Activated naive CD4-positive, alpha-beta T cell treated with anti-CD3 and anti-CD28 coated beads, Interleukin-2, amount 50 U/mL, for 72 hours (primary cell): ENCODE measurements at places on chromosomes 7 and 10. TPM values are rescaled to one million over a fixed set of nuclear protein-coding genes. Genes with fewer than 3 reads are reported as not detected.

DNA sequence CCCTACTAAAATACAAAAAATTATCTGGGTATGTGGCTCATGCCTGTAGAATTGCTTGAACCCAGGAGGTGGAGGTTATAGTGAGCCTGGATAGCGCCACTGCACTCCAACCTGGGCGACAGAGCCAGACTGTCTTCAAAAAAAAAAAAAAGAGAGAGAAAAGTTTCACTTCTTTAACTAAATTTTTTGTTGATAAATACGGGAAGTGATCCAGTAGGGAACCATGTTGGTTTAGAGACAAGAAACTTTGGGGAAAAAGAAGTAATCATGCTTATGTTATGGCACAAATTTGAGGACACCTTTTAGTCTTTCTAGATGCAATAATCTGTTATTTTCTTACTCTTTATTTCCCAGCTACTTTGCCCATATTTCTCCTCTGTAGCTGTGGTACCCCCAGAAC, 309.7 kb downstream of the TYW1 start:
- no peak for DNase-seq

GRCh38 chr7:66145400-66146104, 30.9 kb downstream of the CRCP start:
- no peak for DNase-seq

DNA sequence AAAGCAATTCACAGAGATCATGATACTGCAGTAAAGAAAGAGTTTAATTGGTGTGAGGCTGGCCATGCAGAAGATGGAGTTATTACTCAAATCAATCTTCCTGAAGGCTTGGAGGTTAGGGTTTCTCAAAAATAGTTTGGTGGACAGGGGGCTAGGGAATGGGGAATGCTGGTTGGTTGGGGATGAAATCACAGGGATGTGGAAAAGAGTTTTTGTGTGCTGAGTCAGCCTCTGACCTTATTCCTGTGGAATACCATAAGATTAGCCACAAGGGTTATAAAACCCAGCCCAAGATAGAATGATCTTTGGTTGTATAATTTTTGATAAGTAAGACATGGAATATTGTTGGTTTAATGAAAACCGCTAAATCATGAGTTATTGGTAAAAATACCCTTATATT, 764.3 kb downstream of the TYW1 start:
- no peak for DNase-seq

DNA sequence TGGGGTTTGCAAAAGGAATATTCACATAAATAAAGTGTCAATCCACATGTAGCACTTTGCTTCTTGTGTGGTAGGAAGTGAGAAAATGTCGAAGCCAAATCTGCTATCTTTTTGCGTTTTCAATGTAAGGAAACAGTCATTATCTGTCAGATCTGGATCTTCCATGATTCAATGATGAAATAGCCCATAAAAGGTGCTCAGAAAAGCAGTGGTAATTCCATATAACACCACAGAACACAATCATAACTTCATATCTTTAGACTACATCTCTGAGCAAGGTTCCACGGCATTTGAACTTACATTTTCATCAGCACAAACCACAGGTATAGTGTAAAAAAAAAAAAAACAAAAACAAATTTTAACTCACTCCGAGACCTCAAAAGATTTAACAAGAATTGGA, 39.9 kb upstream of the EGR2 start:
- no peak for DNase-seq

DNA sequence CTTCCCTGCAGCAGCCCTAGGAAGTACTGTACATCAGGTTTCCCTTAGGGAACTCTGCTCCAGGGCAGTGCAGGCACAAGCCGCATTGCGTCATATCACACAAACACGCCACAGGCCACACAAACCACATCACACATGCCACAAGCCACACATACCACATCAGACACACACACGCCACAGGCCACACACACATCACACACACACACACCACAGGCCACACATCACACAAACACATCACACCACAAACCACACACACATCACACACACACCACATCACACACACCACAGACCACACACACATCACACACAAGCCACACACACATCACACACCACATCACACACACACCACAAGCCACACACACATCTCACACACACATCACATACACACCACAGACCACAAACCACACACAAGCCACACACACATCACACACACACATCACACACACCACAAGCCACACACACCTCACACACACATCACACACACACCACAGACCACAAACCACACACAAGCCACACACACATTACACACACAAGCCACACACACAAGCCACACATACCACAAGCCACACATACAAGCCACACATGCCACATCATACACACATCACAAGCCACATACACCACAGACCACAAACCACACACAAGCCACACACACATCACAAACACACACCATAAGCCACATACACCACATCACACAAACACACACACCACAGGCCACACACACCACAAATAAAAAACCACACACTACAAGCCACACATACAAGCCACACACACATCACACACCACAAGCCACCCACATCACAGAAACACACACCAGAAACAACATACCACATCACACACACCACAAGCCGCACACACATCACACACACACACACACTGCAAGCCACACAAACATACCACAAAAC, 53.4 kb downstream of the TMEM209 start:
- DNase-seq: peak; percentile 83

GRCh38 chr10:132102071-132102716, 36.4 kb downstream of the JAKMIP3 start:
- DNase-seq: no peak

GRCh38 chr10:59127991-59128390, 48.5 kb upstream of the PHYHIPL start:
- no peak for DNase-seq

DNA sequence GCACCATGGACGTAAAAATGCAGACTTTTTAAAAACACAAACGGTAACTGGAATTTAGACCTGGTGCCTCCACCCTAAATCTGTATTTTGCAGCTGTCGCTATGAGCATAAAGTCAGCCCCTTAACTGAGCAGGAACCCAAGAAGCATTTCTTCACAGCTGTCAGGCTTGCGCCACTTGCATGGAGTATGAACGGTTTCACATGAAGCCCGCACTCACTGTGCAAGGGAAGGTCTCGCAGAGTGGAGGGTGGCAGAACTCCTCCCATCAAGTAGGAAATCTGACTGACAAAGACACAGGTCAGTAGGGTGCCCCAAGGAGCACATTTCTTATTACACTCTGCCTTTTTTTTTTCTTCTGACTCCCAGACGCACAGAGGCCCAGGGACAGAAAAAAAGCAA, 58.5 kb downstream of the ELMO1 start:
- DNase-seq: no peak

DNA sequence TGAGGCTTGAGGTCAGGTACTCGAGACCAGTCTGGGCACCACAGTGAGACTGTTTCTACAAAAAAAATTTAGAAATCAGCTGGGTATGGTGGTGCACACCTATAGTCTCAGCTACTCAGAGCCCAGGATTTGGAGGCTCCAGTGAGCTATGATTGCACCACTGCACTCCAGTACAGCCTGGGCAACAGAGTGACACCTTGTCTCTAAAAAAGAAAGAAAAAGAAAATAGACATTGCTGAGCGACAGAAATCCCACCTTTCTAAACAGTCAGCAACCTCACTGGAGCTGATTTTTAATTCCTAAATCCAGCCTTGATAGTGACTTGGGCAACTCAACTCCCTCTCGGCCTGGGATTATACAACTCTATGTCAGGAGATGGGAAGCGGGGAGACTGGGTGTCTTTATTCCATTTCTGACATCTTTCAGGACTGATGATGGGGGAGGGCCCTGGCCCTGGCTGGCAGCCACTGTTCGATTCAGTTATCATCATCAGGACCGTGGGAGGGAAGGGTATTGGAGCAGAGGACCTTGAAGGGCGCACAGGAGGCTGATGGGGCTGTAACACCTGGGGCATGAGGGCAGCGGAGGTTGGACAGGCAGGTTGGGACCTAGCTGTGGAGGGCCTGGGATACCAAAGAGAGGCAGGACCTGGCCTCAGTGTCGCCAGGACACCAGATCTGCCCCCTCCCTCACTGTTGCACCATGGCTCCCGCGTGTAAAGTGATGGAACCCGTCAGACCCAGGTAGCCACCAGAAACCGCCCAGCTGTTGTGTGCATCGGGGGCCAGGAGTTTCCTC, 14.7 kb downstream of the HSPB1 start:
- no peak for DNase-seq

GRCh38 chr10:76303682-76304316, 872.4 kb downstream of the LRMDA start:
- no peak for DNase-seq

DNA sequence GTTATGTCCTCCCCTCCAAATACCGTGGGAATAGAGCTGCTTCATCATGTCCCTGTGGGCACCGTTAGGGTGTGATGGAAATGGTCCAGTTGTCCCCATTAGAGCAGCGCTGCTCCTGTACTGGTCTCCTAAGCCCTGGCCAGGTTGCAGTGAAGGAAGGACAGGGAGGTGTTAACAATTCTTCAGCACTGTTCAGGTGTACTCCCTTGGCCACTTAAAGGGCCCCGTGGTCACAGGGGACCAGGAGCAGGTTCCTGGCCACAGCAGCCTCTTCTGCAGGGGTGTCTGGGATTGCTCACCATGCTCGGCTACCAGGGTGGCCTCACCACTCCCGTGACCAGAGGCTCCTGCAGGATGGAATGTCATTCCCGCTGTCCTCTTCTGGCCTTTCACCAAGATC, 65.8 kb downstream of the MINDY4 start:
- DNase-seq: no peak

DNA sequence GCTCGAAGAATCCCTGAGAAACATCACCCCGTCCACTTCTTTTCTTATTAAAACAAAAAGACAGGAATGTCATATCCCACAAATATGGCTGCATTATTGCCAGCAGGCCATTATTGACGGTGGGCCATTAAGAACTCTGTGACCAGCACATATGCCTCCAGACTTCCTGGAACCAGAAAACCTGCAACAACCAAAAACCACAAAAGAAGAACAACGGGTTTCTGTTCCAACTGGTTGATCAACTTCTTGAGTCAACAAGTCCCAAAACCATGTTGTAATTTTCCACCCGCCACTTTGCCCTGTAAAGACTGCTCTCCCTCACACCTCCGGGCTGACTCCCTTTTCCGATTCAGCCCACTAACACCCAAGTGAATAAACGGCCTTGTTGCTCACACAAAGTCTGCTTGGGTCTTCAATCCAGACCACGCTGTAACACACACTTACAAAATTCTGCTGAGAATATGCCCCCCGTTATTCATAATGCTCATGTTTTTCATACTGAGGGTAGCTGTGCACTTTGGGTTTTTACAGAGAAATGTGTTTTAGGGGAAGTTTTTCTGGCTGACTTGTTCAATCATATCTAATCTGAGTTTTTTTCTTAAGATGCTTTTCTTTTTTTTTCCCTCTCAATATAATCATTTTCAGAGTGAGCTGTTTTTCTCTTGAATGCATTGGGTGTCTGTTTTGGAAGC, 20.7 kb downstream of the ZNF107 start:
- DNase-seq: peak; percentile 20

GRCh38 chr7:55124989-55125875, 106.4 kb downstream of the EGFR start:
- no peak for DNase-seq

GRCh38 chr7:150793569-150794238, 6.5 kb downstream of the TMEM176B start:
- DNase-seq: no peak

GRCh38 chr10:7547829-7548228, 118.9 kb downstream of the ITIH5 start:
- DNase-seq: no peak

- no peak for DNase-seq
Observed at GRCh38 chr10:21257919-21258318, 267.6 kb downstream of the SKIDA1 start.

- DNase-seq: no peak
Observed at GRCh38 chr10:77029777-77030717, 607.6 kb downstream of the KCNMA1 start.

- no peak for DNase-seq
Observed at GRCh38 chr7:84821671-84822534, 365.0 kb downstream of the SEMA3D start.

DNA sequence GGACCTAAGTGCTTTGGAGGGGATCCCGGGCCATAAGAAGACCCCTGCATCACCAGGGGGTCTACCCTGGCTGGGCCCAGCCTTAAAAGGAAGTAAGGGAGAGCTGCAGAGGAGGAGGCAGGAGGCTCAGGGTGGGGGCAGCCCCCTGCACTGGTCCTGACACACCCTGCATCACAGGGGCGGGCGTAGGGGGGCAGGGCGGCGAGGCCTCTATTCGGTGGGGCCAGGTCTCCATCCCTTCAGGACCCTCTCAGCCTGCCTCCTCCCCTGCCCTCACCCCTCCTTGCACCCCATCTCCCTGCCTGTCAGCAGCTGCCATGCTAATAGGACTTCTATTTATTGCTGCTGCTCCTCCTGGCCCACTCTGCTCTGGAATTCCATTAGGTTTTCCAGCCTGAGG, 101.4 kb downstream of the C10orf105 start:
- no peak for DNase-seq

DNA sequence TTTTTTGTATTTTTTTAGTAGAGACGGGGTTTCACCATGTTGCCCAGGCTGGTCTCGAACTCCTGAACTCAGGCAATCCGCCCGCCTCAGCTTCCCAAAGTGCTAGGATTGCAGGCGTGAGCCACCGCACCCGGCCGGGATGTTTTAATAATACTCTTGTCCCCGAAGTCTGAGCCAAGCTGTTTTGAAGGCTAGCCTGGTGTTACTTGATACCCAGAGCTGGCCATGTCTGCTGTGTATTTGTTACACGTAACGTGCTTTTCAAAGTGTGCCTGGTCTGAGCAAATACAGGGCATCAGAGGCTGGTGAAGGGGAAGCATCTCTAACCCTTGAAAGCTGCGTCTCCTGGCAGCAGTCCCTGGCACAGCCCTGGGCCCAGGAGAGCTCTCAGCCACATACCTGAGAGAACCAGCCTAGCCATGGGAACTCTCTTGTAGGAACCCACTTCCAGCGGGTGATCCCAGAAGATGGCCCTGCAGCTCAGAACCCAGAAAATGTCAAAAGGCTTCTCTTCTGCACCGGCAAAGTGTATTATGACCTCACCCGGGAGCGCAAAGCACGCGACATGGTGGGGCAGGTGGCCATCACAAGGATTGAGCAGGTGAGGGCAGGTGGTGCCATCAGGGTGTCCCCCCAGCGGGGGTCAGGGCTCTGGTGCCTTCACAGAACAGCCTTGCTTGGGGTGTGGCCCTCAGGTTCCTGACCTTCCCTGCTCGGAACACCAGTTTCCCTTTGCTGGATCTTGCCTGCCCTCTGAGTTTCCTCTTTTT, 41.7 kb upstream of the ZMIZ2 start:
- DNase-seq: no peak

DNA sequence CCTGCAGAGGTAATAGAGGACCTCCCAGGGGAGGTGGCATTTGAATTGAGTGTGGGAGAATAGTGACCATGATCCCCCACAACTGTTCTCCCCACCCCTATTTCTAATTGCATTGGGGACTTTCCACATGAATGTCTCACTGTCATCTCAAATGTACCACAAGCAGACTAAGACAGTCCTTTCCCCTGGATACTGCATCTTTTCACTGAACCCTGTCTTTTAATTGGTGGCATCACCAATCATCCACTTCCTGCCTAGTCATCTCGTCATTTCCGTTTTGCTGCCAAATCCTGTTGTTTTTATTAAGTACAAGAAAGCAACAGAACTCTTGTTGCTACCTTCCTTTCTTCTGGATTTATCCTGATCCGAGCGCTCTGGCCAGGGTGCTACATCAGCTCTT, 120.3 kb downstream of the NRP1 start:
- DNase-seq: no peak

- peak; percentile 64 for DNase-seq
Observed at GRCh38 chr10:73810735-73811465, 498 bp downstream of the NDST2 start.

The PNPLA8 gene
- 39.5 TPM for total RNA-seq

The ASB4 gene
- total RNA-seq: not detected

The RASSF4 gene
- 1.5 TPM for total RNA-seq

The METTL2B gene
- 31.1 TPM for total RNA-seq

The ZPBP gene
- total RNA-seq: not detected

The CYP26C1 gene
- total RNA-seq: not detected

The MAP3K8 gene
- total RNA-seq: 25.8 TPM
